Mesothelial cell of epicardium (in vitro differentiated cells): ENCODE measurements at places on chromosomes 2 and 18.

DNA sequence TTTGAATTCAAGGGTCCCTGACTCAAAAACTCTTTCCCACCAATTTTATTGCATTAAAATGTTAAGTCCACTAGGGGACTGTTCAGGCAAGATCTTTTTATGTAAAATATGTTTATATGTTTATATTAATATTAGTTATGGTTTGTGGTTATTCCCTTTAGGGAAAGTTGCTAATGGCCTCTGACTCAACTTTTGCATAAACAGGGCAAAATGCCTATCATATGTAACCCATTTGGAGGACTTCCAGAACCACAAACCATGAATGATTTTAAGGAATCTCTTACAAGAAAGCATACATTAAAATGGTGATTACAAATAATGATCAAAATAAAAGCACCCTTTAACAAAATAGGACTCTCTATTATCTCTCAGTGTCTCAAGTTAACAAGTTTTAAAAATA lies 1484.5 kb upstream of the ZEB2 start:
- no peak for DNase-seq

- no peak for DNase-seq
These were observed 136.2 kb downstream of the LAMA3 start for GRCh38 chr18:23825496-23825895.

- no peak for DNase-seq
These were observed 49.2 kb upstream of the CCDC150 start for GRCh38 chr2:196590286-196590685.

GRCh38 chr2:234990300-234990699 lies 38.5 kb downstream of the SH3BP4 start:
- DNase-seq, result no peak

DNA sequence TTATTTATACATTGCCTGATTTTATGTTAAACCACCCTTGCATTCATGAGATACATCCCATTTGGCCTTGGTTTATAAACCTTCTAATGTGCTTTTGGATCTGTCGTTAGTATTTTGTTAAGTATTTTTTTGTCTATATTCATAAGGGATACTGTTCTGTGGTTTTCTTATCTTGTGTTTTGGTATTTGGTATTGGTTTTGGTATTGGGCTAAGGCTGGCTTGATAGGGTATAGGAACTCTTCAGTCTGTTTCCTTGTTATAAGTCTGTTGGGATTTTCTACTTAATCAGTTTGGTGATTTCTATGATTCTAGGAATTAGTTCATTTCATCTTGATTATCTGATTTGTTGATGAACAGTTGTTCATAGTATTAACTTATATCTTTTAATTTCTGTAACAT lies 49.2 kb downstream of the RELCH start:
- DNase-seq, result no peak

GRCh38 chr2:38128653-38129052 lies 52.7 kb upstream of the CYP1B1 start:
- no peak for DNase-seq

DNA sequence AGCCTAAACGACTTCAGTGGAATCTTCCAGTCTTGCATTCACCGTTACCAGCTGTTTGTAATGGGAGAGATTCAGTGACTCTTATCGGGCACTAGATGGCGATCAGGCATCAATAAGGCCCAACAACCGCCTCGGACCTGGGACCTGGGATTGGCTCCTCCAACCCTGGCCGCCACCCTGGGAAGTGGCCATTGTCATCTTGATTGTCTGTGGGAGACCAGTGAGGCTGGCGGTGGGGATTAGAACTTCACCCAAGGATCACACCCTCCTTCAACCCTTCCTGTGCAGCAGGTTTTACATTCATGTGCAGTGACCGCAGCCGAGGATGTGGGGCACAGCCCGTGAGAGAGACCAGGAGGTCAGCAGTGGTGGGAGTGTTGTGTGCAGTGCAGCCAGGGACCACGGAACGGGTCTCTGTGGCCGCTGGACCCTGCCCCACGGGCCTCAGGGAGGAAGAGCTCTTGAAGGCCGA lies 85.3 kb downstream of the SPP2 start:
- peak; percentile 57 for DNase-seq

- no peak for DNase-seq
These were observed 156.5 kb downstream of the ARL6IP6 start for GRCh38 chr2:152874955-152875354.

DNA sequence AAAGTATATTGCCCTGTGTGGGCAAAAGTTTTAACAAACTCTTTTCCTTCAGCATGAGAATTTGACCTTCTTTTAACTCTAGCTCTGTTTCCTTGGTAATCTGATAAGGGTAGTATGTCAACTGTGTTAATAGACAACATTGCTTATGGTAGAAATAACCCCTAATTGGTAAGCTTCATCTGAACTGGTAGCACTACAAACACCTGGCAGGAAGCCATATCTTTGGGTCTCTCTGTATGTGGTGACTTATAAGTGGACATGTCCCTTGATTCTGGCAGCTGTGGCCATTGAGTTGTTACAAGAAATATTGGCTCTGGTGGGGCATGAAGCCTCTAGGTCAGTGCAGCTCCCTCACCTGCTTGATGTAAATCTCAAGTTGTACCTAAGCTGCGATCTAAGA lies 46.9 kb downstream of the MBD5 start:
- no peak for DNase-seq

DNA sequence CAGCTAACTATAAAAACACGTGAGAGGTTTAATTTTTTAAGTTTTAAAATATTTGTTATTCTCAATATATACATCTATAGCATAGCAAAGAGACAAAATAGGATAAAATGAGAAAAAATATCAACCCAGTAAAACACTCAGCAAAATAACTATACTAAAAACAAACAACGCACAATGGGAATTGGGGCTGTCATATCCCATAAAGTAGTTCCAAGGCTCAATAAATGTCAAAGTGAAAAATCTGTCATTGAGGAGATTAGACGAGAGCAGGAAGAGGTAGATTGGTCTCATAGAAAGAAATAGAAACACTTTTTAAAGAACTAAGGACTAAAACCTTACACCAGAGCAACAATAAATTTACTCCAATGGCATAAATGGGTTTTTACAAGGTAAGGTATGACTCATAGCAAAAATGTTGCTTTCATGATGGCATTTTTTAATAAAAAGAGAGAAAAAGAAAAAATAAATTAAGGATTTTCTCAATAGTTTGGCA lies 153.7 kb downstream of the EVA1A start:
- DNase-seq, result no peak

DNA sequence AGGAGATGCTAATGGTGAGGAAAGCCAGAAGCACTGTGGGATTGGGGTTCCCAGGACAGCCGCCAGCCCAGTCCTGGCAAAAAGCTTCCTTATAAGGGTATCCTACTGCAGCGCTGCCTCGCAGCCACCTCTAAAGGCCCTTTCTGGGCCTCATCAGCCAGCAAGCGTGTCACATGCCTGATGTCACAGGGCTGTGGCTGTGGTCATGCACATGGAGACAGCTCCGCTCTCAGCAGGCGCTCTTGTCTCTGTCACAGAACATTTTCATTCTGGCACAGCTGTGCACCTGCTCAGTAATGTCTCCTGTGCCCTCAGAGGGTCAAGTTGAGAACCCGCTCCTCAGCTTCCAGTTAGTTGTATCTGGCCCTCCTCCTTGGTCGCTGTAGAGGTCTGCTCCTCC lies 17.7 kb upstream of the MAL start:
- DNase-seq, result no peak

DNA sequence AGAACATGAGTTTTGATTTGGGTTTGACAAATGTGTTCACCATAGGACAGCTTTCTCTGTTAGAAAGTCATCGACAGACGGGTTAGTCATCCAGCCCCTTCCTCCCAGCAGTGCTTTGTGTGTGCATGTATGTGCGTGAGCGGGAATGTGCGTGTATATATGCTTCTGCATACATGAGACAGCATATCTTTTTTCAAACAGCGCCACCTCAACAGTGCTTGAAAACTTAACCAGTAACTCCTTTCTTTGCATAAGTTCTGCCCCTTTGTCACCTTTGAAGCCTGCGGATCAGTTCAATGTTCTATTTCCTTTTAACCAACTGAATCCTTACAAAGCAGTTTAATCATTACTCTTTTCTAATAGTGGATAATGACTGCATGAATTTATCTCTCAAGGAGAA lies 351.4 kb downstream of the LPIN1 start:
- DNase-seq, result no peak

- peak; percentile 33 for DNase-seq
These were observed at the start of gene EPB41L3 for GRCh38 chr18:5543773-5544389. Gene EPB41L3 (minus strand): TSS chr18:5543997. CDS start chr18:5489183, 54,814 bp downstream.

GRCh38 chr2:172249334-172249733 lies 146.6 kb upstream of the DLX2 start:
- no peak for DNase-seq

DNA sequence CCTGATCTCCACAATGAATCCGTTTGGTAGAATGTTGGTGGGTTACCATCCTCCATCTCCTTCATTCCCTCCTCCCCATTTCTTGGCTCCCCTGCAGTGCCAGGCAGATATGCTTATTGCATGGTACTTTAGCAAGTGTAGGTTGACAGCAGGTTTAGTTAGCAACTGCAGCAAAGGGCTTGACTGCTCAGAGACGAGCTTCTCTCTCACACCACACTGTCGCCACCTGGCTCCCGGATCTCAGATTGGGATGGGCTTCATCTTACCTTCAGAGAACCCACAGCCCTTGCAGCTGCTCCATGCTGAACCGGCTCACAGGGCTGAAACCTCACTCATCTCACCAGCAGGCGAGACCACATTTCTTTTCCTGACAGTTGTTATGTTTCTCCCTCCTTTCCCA lies 88.8 kb downstream of the VWA3B start:
- DNase-seq, result no peak

GRCh38 chr2:47798631-47799030 lies 15.7 kb downstream of the MSH6 start:
- no peak for DNase-seq

DNA sequence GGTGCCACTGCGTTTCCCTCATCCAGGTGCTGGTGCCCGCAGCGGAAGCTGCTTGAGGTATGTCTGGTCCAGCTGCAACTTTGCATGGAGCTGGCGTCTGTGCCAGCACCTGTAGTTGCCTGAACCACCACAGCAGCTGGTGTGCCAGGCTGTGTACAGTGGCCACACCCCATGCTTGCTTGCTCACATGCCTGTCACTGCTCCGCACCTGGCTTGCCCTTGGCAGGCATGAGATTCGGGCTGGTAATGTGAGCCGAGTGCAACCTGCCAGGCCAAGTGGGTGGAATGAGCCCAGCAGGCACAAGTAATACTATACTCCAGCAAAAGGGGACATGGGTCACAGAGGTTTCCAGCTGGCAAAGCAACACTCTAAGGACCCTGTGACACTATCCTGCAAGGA lies 1123.3 kb upstream of the ACVR2A start:
- DNase-seq, result no peak

- DNase-seq, result no peak
These were observed 76.3 kb upstream of the GLS start for GRCh38 chr2:190804182-190804795.

- no peak for DNase-seq
These were observed 18.9 kb upstream of the SERPINB11 start for GRCh38 chr18:63683890-63684289.

- DNase-seq, result no peak
These were observed 297.7 kb downstream of the SATB2 start for GRCh38 chr2:199160081-199160480.

DNA sequence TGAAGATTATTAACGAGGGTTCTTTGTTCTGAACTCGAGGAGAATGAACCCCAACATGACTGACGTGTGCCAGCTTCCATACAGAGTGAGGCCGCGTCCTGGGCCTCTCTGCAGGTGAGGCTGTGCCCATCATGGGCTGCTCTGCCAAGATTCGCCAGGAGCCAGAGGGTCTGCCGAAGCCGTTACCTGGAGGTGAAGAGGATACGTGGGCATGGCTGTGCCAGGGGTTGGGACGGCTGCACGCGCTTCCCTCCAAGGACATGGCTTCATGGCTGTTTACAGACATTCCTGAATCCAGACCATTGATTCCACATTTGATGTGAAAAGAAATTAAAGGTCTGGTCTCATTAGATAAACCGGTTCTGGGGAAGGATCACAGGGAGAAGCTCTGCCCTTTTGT lies 211.4 kb upstream of the SALL3 start:
- no peak for DNase-seq

DNA sequence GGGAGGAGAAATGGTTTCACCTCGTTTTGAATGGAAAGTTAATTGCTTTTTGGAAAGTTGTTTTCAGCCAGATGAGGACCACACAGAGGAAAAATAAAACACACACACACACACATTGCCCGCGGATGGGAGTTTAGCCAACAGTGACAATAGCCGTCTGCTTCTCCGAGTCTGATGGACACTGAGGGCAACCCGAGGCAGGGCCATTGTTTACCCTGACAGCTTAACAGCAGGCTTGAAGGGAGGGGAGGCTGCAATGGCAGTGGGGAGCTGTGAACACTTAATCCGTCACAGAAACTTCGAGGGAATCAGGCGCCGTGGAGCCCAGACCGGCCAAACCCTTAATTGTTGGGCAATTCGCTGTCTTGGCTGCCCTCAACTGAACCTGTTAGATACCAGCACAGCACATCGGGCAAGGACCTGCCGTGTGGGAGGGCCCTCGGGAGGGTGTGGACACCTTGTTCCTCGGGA lies 145.9 kb downstream of the ACKR3 start:
- no peak for DNase-seq

DNA sequence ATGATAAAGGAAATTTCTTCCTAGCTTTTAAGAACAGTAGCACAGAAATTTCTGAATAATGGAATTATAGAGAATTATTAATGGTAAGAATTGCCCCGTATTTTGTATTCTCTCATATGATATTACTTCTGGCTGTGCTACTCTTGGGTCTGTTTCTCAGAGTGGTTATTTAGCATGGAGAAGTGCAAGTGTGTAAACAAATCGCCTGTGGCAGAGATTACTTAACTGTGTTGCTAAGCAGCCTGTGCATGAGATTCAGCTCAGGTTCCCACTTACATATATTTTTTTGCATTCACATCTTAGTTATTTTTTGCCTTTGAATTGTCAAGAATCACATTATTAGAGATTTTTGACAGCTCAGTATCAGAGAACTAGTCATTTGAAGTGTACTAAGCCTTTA lies 80.1 kb upstream of the NFATC1 start:
- DNase-seq, result no peak

DNA sequence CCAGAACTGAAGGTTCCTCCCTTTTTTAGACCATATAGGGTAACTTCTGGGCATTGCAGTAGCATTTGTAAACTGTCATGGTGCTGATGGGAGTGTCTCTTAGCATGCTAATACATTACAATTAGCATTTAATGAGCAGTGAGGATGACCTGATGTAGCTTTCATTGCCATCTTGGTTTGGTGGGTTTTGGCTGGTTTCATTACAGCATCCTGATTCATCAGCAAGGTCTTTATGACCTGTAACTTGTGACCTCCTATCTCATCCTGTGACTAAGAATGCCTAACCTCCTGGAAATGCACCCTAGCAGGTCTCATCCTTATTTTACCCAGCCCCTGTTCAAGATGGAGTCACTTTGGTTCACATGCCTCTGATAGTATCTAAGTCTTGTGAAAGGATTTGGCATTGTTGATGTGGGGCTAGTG lies 159.0 kb downstream of the TMX3 start:
- DNase-seq, result no peak

- no peak for DNase-seq
These were observed 14.7 kb downstream of the BCL2L11 start for GRCh38 chr2:111135237-111135909.

GRCh38 chr18:54116541-54117257 lies 107.8 kb downstream of the MBD2 start:
- no peak for DNase-seq
